ENCODE measurements at places on chromosomes 2 and 18. TPM values are rescaled to one million over a fixed set of nuclear protein-coding genes. Genes with fewer than 3 reads are reported as not detected.

The DYNC1I2 gene
- 71.4 TPM for total RNA-seq

GRCh38 chr18:44079606-44080005, 601.1 kb upstream of the SETBP1 start:
- peak; percentile 91 for DNase-seq

DNA sequence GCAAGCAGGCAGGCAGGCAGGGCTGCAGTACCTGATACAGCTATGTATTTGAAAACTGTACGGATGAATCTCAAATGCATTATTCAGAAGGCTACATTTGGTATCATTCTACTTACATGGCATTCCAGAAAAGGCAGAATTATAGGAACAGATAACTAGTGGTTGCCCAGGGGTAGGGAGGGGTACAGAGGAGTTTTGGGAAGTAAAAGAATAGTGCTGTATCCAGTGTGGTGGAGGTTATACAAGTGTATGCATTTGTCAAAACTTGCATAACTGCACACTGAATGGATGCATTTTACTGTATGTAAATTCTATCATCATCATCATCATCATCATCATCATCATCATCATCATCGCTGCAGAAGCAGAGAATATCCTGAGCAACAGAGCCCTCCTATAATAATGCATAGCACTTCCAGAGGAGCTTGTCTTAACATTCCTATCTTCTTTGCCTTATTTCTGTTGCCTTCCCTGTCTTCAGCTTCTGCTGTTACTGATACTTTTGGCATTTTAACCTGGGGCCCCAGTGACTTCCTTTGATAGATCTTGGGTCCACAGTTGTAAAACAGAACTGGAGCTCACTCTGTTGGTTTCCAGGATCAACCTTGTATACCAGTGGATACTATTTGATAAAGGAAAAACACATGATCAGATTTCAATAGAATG, 155.5 kb upstream of the OTX1 start:
- DNase-seq = no peak

DNA sequence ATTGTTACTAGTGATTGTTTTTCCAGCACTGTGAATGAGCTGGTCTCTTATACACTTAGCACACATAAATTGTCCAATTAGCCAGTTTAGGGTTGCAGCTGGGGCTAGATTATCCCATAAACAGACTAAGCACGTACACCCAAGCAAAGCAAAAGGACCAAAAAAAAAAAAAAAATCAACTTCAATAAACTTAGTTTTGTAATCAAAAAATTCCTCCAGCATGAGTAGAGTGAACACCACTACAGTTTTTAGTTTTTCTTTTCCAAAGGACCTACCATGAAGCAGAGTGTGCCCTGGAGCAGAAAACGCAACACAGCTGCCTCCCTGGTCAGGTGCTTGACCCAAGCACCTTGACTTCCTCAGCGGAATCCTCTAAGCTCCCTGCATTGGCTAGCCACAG, 249.4 kb upstream of the SLC14A2 start:
- no peak for DNase-seq

GRCh38 chr2:171792886-171793580, 101.0 kb downstream of the SLC25A12 start:
- DNase-seq = no peak
